ENCODE measurements at places on chromosomes 1 and 21. TPM values are rescaled to one million over a fixed set of nuclear protein-coding genes. Genes with fewer than 3 reads are reported as not detected.

- DNase-seq: no peak
Observed at GRCh38 chr1:204121840-204122555, 29.8 kb downstream of the ETNK2 start.

DNA sequence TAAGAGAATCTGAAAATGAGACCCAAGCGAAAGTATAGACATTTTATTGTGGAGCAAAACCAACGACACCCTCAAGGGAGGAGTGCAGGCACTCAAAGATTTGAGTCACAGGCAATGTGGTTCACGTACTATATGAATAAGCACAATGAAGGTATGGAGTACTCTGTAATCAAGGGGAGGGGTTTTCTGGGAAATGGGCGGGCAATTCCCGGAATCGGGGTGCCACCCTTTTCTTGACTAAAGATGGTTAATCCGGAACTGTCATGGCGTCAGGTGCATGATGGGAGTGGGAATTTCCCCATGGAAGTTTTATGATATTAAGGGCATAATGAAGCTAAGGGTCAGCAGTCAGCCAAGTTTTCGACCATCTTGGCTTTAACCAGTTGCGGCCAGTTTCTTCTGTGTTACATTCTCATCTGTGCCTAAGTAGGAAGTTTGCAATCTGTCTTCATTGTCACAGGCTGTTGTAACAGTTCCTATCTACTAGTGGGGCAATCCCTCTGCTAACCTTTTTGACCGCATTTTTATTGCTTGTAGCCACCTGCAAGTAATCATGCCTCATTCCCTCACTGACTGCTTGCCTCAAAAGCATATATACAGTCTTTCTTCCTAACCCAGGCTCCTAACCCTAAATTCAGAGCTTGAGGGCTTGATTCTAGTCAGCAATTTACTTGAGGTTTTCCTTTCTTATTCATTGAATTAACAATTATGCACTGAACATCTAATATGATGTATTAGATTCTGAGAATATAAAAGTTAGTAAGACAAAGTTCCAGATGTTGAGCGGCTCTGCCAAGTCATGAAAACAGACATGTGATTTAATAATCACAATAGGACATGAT is 775 bp upstream of the AIM2 start:
- no peak for DNase-seq

- no peak for DNase-seq
Observed at GRCh38 chr21:44199448-44199847, 41.3 kb downstream of the ICOSLG start.

DNA sequence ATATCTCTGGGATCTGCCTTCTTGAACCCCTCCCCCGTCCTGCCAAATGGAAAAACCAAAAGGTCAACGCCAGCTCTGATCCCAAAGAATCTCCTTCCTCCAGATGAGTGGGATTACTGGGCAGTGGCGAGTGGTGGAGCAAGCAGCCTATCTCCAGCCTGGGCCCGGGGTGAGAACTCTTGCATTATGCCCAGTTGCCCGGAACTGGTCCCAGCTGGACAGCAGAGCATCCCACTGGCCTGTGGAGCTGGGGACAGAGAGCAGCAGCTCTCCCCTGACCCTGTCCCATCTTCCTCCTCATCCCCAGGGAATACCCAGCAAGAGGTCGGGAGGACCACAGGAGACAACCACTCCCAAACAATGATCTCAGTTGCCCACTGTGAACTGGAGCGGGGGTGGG is 130.5 kb downstream of the TMEM53 start:
- DNase-seq: no peak

DNA sequence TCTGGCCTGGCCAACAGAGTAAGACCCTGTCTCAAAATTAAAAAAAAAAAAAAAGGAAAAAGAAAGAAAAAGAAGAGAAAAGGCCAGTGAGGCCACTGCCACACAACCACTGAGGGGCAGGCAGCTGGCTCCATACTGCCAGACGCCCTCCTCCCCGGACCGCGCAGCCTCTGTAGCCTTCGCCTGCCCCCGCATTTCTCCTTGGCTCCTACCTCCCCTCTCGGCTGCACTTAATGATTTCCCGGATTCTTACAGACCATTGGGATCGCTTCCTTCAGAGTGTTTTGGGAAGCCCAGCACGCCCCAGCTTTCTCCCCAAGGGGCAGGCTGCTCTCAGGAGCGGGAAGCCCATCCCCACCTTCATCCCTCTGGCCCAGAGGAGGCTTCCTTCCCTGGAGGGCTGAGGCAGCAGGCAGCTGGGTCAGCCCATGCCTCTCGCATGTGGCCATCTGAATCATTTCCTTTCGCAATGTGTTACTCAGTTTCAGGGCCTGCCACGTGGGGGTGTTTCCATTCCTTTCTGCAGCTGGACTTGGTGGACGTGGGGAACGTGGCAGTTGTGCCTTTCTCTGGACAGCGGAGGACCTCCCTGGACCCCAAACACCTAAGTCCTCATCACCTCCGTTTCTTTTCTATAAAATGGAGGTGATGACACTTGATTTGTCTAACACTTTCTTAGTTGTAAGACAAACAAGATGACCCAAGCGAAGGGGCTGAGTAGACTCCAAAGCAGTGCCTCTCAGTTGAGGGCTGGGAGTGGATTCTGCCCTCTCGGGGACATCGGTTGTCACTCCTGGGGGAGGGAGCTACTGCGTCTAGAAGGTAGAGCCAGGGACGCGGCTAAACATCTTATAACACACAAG is 2.3 kb downstream of the SLC2A5 start:
- peak; percentile 59 for DNase-seq

- DNase-seq: peak; percentile 64
Observed at GRCh38 chr1:10973956-10974881, 38.2 kb upstream of the TARDBP start.

The NKAIN1 gene
- total RNA-seq: 0.05 TPM
